Skeletal muscle cell (primary cell): ENCODE measurements at places on chromosomes 3 and 15.

GRCh38 chr3:142543307-142543706 is 35.2 kb downstream of the ATR start:
- no peak for DNase-seq

GRCh38 chr3:29275309-29275708 is 5.6 kb upstream of the RBMS3 start:
- DNase-seq, result peak; percentile 75

DNA sequence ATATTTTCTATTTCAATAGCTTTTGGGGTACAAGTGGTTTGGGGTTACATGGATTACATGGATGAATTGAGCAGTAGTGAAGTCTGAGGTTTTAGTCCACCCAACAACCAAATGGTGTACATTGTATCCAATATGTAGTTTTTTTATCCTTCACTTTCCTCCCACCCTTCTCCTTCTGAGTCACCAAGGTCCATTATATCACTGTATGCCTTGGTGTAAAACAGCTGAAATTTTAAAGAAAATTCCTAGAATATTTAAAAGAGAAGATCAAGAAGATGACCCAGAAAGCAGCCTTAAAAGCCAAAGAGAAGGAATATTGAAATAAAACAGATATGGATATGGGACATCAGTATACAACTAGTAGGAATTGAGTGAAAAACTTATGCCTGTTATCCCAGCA is 204.2 kb upstream of the COL8A1 start:
- no peak for DNase-seq

DNA sequence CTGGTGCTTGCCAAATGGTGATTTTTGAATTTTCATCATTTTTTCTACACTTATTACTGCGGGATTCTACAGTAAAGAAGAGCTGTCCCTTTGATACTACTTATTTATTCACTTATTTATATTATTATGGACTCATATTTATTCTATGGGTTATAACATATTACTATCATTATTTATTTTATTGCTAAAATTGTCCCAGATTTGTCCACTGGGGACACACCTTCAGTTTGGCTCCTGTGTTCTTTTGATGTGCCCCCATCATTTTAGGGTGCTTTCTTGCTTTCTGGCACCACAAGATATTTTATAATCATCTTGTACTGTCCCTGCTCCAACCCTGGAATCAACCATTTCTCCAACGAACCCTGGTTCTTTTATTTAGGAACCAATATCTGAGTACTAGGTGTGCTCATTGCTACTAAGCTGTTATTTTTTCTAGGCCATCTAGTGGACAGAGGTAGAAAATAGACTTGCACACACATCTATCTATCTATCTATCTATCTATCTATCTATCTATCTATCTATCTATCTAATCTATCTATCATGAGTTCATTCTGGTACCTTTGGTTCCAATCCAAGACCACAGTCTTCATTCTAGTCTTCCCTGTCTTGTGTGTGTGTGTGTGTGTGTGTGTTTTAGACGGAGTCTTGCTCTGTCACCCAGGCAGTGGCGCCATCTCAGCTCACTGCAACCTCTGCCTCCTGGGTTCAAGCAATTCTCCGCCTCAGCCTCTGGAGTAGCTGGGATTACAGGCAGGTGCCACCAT is 16.0 kb downstream of the SLC22A14 start:
- no peak for DNase-seq

DNA sequence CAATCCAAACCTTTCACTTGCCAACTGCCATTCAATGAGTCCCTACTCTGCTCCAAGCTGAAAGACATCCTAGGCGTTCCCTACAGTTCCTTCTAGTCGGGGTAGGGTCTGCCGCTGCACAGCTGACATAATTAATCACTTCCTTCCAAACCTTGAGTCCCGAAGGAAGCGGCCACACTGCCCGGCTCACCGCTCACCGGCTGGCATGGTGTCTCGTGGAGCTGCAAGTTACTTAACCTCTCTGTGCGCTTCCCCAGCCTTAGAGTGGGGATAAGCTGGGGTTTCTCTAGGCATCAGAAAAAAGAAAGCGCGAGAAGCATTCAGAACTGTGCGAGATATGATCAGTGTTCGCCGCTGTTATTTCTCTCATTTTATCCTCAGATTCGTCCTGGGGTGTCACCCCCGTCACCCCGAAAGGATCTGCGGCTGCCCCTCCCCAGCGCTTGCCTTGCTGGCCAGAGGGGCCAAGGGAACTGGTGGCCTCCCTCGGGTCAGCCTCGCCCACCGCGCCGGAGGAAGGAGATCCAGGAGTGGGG is 748 bp downstream of the MRPS25 start:
- no peak for DNase-seq

GRCh38 chr3:134072881-134073582 is 43.3 kb upstream of the SLCO2A1 start:
- DNase-seq, result no peak

DNA sequence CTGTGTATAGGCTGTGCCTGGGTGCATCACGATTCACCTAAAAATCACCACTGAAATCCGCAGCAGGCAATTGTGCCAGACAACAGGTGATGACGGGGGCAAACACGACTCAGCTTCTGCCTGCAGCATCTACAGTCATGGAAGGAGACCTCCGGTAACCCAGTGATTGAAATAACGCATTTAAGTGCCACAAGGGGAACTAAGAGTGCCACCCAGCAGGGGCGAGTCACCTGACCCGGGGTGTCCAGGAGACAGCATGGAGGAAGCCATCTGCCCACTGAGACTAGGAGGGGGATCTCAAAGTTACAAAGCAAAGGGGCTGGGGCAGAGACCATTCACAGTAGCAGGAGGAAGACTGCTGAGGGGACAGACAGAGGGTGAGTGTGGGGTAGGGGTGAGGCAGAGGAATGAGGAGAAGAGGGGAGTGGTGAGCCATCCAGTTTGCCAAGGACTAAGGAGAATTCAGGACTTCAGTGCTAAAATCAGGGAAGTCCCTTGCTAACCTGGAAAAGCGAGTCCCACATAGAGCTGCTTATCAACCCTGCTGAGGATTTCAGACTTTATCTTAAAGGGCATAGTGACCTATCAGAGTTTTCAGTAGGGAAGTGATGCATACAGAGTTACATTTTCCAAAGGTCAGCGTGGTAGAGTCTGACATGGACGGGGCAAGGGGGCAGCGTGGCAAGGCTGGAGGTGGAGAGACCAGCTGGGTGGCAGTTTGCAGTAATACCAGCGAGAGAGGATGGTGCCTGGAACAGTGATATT is 256.7 kb upstream of the HES1 start:
- DNase-seq, result no peak

- DNase-seq, result no peak
These were observed 195.5 kb upstream of the MBNL1 start for GRCh38 chr3:152073267-152073666.

DNA sequence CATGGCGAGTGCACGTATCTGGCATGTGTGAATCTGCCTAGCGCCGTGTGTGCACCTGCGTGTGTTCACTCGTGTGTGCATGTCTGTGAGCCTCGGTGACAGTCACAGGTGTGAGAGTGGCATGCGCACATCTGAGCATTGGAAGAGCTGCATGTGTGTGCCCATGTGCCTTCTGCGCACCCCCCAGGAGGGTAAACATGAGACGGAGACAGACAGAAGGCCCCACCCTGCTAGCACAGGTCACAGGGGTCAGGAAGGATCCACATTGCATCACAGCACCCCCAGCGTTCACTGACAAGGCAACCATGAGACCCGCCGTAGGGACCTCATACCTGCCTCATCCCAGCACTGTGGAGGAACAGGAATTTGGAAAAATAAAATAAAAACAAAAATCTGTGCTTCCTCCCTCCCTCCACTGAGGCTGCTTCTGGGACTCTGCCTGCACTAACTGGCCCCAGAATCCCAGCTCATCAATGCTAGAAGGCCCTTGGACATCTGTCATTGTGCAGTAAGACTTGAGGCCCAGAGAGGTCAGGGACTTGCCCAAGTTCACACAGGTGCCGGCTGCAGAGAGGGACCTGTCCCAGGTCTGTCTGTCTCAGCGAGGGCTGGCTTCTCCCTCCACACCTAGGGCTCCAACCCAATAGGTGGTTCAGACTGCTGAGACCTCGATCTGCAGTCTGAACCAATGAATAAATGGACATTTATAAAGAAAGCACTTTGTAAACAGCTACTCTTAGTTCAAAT is 37.4 kb downstream of the RPN1 start:
- DNase-seq, result no peak
